ENCODE measurements at places on chromosomes 2 and 18.

DNA sequence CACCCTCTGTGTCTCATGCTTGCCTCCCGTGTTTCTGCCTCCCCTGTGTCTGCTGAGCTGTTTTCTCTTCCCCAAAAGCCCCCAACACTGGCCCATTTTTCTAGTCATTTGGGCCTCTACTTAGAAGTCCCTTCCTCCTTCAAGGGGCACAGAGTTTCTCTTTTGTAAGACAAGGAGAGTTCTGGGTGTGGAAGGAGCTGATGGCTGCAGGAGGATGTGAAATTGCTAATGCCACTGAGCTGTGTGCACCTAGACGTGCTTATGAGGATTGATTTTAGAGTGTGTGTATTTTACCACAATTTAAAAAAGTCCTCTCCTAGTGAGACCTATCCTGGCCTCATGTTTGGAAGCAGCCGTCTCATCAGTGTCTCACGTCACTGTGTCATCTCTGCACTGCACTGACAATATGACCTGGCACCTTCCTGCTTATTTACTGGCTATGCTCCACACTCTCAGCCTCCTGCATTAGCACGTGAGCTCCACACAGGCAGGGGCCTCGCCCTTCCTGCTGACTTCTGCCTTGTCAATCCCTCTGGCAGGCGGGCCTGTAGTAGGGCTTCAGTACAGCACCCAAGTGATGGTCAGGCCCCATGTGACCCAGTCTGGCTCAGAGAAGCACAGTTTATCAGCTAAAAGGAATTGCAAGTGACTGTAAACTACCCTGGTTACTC lies 8.0 kb upstream of the MBP start:
- no peak for DNase-seq

GRCh38 chr18:62506495-62507143 lies 16.2 kb upstream of the ZCCHC2 start:
- no peak for DNase-seq

- DNase-seq: no peak
These were observed 46.6 kb downstream of the PLCL1 start for GRCh38 chr2:197850882-197851450.

GRCh38 chr2:235543128-235543750 lies 49.4 kb downstream of the AGAP1 start:
- DNase-seq: no peak

GRCh38 chr2:180124273-180125139 lies 117.4 kb upstream of the CWC22 start:
- DNase-seq: peak; percentile 52

- no peak for DNase-seq
These were observed 32.5 kb downstream of the NPAS2 start for GRCh38 chr2:100852447-100852846.

GRCh38 chr2:26925100-26925791 lies 45.2 kb upstream of the MAPRE3 start:
- no peak for DNase-seq

DNA sequence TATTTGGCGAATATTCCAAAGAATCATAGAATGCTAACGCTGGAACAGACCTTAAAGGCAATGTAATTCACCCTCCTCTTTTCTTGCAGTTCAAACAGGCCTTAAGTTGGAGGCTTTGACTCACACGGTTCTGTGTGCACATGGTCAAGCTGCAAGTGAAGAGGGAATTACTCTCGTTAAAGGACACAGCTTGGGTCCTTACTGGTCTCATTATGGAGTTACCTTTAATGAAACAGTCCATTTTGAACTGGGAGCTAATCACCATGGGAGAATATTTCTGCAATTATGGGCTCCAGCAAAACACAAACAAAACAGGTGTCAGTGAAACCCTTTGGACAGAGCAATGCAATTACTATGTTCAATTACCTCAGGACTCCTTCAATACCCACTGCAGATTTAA lies 135.5 kb downstream of the GAREM1 start:
- DNase-seq: no peak

DNA sequence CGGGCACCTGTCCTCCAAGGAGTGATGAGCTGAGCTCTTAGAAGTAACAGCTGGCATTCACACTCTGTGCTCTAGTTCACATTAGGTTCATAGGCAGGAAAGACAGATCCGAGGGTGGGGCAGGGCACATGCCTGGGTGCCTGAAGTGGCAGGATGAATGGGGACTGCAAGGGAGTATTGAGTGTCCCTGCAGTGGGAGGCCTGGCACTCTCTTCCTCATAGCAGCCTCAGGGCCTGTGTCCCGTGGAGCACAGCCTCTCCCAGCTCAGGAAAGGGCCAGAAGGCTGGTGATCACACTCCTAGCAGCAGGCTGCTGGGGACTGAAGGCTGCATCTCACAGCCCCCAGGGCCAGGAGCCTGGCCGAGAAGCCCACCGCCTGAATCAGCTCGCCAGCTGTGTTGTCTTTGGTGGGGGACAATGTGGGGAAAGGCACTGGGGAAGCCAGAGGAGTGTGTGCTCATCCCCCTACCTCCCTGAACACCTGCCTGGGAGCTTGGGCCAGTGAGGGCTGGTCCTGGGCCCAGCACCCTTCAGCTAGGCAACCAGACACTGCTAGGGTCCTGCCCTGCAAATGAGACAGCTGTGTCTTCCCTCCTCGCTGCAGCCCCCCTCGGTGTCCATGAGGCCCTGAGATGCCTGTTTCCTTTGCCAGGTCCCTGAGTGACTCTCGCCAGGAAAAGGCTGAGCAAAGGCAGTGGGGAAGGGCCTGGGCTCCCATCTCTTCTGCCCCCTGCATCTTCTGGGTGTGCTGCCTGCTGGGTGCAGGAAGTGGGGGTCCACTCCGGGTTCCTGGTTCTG lies 48.2 kb upstream of the HS6ST1 start:
- DNase-seq: no peak

DNA sequence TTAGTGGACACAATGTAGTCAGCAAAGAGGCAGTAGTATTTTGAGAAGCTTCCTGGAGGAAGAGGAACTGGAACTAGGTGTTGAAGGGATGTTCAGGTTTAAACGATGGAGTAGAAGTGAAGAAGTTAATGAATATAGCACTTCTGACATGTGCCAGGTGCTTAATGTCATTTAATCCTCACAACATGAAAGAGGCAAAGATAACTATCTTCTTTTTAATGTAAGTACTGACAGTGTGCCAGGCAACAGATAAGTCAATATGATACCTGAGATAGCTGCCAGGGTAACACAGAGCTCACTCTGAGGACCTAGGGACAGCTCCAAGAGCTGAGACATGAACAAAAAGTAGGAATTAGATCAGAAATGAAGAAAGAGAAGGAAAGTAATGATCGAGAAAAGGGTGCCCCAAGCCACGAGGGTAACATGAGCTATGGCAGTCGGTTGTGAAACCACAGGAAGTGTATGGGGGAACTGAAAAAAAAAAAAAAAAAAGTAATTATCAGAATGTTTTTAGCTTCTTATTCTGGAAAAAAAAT lies 140.7 kb downstream of the RNF144A start:
- DNase-seq: no peak

DNA sequence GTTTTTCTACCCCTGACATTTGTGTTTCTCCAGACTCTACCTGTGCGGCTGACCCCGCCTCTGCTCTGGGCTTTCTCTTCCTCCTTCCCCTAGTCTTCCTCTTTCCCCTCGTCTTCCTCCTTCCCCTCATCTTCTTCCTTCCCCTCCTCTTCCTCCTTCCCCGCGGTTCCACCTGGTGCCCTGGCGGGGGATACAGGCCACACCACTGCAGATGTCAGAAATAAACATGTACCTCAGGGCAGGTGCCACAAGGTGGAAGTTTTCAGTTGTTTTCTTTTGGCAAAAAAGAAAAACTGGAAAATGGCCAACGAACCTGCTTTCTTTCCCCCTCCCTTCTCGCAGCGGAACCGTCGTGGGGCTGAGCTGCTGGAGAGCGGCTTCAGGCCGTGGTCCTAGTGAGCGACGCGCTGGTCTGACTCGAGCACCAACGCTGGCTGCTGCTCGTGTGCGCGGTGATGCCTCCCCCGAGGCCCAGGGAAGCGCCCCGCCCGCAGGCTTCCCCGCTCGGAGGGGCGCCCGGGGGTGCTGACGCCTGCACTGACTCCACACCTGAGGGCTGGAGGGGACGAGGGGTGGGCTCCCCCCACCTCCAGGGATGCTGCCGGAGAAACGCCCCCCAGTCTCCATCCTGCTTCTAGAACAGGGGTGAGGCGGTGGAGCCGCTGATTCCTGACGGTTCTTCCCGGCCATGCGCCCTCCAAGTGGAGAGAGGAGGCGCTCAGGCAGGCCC lies 83.7 kb upstream of the ZNF516 start:
- DNase-seq: no peak

DNA sequence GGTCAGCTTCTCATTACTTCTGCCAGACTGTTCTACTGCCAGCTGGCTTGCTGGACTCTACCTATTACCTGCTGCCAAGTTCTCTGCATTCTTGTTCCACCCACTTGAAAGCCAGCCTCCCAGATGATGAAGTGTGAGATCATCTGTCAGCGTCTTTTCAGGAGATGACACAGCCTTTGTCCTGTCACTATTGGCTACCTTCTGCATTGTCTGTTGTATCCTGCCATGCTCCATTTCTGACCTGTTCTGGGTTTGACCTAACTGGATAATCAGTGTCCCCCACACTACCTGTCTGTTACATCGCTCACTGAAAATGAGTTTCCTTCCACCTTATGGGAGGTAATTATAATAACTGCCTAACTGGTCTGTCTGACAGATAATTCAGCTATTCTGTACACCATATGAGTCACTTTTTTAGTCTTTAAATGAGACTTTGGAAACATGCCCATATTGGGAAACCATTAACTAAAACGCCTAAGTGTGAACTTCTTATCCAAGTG lies 520.6 kb downstream of the METTL4 start:
- DNase-seq: no peak

DNA sequence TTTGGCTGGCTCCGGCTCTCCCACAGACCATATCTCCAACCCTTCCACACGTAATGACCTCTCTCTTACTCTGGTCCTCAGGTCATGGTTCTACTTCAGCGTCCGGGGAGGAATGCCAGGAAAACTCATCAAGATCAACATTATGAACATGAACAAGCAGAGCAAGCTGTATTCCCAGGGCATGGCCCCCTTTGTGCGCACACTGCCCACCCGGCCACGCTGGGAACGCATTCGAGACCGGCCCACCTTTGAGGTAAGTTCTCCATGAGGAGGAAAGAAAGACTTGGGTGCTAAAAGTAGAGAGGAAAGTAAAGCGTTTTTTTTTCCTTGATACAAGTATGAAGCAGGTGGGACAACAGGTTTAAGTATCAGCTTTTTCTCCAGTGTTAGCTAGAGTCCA lies 1.9 kb downstream of the AGBL5 start:
- DNase-seq: no peak

- no peak for DNase-seq
These were observed 160.7 kb upstream of the CNTNAP5 start for GRCh38 chr2:123864416-123864815.

DNA sequence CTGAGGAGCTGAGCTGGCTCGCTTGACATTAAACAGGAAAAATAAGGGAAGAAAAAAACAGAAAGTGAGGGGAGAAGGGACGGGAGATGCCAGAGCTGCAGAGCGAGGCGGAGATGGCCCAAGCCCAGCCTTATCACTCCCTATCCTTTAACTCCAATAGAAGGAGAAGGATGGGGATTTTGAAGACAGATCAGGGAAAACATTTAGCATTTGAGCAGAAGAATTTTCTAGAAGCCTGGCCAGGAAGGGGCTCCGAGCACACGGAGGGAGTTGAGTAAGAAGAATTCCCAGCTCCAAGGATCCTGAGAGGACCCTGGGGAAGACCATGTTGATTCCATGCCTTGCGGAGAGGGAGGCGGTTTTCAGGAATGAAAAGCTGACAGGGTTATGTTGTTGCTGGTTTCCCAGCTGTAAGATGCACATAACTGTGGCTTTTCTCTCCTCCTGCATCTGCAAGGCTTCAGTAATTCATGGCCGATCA lies 35.6 kb downstream of the TWIST2 start:
- peak; percentile 53 for DNase-seq
